EL (cell line): ENCODE measurements at places on chromosomes 11 and 22.
A peak's percentile ranks its signal among the peaks of the same experiment; 100 is the strongest.

DNA sequence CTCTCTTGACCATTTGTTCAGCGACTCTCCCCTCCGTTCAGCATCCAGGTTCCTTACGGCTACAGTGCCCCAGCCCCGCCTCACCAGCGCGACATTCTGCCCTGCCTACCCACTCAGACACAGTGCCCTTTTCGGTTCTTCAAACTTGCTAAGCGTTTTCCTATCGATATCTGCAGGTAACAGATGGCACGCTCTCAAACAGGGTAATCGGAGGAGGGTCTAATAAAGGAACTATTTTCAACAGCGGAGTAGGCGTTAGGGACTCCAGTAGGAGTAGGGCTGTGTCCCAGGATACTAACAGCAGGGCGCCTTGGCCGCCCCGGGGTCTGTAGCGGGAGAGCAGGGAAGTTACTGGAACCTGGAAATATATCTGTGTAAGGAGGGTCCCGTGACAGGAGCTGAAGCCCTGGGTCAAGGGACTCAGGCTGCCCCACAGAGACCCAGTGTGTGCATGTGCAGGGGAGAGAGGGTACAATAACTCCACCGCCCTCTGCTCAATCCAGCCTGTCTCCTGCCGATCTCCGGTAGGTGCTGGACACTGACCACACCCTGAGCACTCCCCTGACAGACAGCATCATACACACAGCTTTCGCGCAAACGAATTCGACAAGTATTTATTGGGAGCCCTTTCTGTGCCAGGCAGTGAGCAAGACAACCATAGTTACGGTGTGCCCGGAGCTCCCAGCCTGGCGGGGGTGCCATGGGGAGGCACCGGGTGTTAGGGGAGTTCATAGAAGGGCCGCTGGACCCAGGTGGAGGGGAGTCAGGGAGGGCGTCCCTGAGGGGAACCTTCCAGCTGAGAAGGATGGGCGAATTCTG lies 2.1 kb downstream of the KLHL35 start:
- no peak for DNase-seq

DNA sequence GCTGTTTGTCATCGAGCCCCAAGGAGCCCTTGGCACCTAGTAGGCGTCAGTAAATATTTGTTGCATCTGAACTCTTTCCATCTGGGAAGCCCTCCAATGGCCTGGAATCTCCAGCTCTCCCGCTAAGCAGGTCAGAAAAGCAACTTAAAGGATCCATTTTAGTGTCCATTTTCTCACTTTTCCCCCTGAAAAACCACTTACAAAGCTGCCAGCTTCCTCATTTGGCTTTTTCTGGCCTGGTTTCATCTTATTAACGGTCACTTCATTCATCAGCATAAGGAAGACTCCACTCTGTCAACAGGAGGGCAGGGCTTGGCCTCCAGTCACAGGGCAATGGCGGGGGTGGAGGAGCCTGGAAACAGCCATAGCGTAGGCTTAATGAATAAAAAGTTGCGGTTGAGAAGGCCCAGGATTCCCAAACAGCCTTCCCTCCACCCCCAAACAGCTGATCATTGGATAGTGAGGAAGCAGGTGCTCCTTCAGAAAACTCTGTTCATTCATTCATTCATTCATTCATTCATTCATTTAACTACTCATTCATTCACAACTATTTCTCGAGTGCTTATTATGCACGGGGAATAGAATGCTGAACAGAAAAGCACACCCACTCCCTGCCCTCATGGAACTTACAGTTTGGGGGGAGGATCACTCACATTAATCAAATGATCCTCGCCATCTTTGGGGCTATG lies 104.5 kb upstream of the RCN1 start:
- no peak for DNase-seq

GRCh38 chr11:62794201-62794775 lies 2.5 kb upstream of the TMEM223 start:
- DNase-seq = peak; percentile 53

DNA sequence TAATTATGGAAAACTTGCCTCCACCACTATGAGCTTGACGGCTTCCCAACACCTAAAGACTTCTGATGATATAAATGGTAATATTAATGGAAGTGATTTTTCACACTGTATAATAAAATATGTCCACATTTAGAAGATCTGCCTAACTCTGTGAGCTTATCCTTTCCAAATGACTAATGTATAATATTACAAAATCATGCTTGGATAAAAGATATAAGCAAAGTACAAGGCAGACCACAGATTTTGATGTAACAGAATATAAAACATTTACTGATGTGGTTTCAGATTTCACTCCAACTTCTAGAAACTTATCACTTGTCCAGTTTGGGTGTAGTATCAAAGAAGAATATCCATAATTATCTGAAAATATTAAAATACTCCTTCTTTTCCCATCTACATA lies 36.9 kb downstream of the GALNT18 start:
- DNase-seq = no peak

DNA sequence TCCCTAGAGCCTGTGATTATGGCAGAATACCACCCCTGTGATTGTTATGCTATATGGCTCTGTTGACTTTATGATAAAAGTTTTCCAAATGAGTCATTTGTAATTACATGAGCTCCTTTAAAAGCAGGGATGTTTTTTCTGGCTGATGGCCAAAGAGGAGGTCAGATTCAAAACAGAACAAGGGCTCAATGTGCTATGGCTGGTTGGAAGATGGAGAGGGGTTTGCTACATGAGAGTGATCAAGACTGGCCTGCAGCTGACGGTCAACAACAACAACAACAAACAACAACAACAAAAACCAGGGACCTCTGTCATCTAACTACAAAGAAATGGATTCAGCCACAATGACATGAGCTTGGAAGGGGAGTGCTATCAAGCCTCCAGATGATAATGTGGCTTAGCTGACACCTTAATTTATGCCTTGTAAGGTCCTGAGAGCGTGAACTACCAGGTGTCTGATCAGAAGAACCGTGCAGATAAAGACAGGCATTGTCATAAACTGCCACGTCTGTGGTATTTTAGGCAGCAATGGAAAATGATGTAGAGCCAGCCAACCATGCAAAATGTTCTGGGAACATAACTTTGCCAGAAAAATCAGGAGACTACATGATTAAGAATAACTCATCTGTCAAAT lies 47.2 kb downstream of the PIWIL3 start:
- DNase-seq = peak; percentile 89

- DNase-seq = no peak
Observed at GRCh38 chr11:107683807-107684206, 28.0 kb downstream of the SLN start.

DNA sequence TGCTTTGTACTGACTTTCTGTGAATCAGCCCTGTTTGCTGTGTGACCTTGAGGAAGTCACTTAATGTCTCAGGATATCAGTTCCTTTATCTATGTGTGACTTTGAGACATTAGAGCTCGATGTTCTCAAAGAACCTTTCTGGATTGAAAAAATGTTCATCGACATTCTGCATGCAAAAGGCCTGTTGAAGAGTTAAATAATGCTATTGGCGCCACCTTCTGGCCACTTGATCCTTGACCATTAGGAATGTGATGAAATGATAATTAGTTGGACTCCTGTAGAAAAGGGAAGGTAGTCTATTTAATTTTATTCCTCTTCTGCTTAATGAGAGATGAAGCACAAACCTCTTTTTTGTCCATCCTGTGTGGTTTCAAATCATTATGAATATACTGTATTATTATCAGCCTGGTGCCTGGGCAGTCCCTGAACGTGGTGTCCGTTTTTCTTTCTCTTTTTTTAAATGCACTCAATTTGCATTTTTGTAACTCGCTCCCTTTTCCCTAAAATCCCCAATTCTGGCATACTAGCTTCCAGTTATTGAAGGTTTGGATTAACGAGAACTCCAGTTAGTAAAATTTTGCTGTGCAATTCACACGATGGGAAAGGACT lies 20.7 kb downstream of the ELF5 start:
- DNase-seq = peak; percentile 63

GRCh38 chr11:27977031-27977430 lies 130.9 kb downstream of the KIF18A start:
- DNase-seq = peak; percentile 72

DNA sequence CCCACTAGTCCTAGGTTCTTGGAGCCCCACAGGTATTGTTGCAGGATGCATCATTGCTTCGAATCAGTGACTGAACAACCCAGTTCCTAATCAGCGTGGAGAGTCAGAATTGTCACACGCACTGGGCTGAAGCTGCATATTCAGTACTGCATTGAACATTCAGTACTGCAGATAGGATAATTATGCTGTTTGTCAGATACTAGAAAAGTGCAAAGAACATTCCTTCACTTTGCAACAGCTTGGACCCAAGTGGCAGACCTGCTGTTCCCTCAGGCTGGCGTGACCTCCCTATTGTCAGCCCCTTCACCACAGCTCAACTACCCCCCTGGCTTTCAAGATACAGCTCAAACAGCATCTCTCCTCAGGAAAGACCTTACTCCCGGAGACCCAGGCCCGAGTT lies 27.6 kb downstream of the NF2 start:
- no peak for DNase-seq

- DNase-seq = no peak
Observed at GRCh38 chr11:108866781-108867180, 201.9 kb downstream of the DDX10 start.

GRCh38 chr11:70504246-70505020 lies 106.1 kb downstream of the CTTN start:
- no peak for DNase-seq

GRCh38 chr11:36193721-36194120 lies 95.5 kb downstream of the COMMD9 start:
- peak; percentile 8 for DNase-seq

DNA sequence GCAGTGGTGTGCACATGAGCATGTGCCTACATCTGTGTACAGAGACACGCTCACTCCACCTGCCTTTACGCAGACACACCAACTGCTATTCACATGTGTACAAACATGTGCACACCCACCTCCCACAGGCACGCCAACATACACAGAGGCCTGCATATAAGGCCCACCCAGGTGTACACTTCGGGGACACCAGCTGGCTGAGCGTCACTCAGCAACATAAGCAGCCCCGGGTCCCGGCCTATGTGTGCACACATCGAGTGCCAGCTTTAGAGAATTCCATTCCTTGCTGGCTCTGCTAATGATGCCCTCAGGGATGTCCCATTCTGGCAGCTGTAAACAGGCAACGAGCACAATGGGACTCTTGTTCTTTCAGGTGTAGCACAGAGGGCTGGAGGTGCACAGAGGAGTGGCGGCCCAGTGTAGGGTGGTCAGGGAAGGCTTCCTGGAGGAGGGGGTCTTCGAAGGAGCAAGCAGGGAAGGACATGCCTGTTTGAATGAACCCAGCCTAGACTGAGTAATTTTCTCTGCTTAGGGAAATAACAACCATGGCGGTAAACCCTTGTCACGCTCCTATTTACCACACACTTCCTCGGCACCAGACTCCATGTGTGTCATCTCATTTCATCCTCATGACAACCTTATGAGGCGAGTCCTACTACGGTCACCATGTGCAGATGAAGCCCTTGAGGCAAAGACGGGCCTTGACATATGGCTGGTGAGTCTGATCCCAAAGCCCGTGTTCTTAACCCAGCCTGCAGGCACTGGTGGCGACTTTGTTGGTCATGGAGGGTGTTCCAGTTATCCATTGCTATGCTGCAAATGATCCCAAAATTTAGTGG lies 35.1 kb downstream of the RPL3 start:
- no peak for DNase-seq

DNA sequence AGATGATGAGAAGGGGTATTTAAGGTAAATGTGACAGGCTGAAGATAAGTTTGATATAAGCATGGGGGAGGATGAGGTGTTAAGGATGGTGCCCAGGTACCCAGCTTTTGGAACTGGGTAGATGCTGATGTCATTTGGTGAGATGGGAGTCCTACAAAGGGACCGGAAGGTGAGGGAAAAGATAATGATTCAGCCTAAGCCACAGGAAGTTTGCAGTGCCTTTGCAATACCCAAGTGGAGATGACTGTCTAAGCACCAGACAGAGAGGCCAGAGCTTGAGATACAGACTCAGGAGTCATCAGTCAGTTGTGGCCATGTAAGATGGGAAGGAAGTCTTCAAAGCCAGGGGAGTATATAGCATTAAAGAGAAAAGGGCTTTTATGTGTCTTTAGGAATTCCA lies 30.0 kb upstream of the SMCO4 start:
- peak; percentile 39 for DNase-seq

GRCh38 chr11:12692229-12693075 lies 18.2 kb downstream of the TEAD1 start:
- DNase-seq = peak; percentile 95

DNA sequence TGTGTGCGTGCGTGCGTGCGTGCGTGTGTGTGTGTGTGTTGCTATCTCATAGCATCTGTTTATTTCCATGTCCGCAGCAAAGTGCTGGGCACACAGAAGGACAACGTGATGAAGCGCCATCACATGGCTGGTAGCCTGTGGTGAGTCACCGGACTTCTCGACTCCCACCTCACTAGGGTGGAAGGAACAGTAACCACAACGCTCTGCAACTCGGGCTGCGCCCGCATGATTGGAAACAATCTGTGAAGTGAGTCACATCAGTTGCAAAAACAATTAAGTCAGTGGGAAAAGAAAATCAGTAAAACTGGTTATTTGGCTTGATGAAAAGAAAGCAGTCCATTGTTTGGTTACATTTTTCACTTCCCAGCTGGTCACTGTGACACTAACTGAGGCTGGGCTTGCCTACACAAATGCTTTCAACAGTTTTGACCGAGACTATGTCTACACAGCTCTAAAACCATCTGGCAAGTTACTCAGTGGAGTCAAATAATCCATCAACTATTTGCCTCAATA lies 437.3 kb upstream of the CADM1 start:
- DNase-seq = peak; percentile 8

- DNase-seq = no peak
Observed at GRCh38 chr22:48560836-48561235, 1266.8 kb downstream of the BRD1 start.

DNA sequence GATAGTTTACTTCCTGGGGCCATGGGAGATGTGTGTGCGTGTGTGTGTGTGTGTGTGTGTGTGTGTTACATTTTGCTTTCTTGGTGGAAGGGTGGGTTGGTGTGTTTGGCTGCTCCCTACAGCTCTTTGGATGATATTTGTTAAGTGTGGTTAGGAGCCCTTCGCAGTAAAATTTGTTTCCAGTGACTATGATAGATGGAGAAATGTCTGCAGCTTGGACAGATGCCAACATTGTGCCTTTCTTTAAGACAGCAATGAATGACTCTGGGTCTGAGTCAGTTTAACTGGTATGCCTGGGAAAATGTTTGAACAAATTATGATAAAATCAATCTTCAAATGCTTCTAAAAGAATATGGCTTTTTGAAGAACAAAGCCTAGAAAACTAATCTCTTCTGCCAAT lies 102.7 kb upstream of the TRPC6 start:
- DNase-seq = peak; percentile 73

GRCh38 chr22:37126383-37126782 lies 16.9 kb upstream of the TMPRSS6 start:
- DNase-seq = no peak

GRCh38 chr11:86802601-86803051 lies 2.3 kb downstream of the PRSS23 start:
- peak; percentile 70 for DNase-seq

- DNase-seq = no peak
Observed at GRCh38 chr11:28770806-28771205, 662.6 kb downstream of the METTL15 start.

- DNase-seq = no peak
Observed at GRCh38 chr22:38030311-38031133, 26.7 kb upstream of the PICK1 start.

- DNase-seq = no peak
Observed at GRCh38 chr11:69746140-69746539, 29.0 kb downstream of the FGF4 start.

- peak; percentile 31 for DNase-seq
Observed at GRCh38 chr11:59247531-59248227, 35.0 kb upstream of the MPEG1 start.
